Activated CD8-positive, alpha-beta memory T cell treated with anti-CD3 and anti-CD28 coated beads, Interleukin-2, amount 10 ng/mL, durations not matched to agents 7 days and 5 days (primary cell): ENCODE measurements at places on chromosomes 13 and 19. TPM values are rescaled to one million over a fixed set of nuclear protein-coding genes. Genes with fewer than 3 reads are reported as not detected.

TMC4 gene
- 0.89 TPM for total RNA-seq

GGACT gene
- total RNA-seq = 5.3 TPM

NLRP7 gene
- total RNA-seq = not detected

EBI3 gene
- total RNA-seq = 14.7 TPM

PGLYRP2 gene
- 0.09 TPM for total RNA-seq

LYPD3 gene
- total RNA-seq = 0.23 TPM

CD177 gene
- not detected for total RNA-seq

CCDC70 gene
- not detected for total RNA-seq

ZNF415 gene
- 0.61 TPM for total RNA-seq

ADGRE3 gene
- total RNA-seq = not detected

UQCRFS1 gene
- total RNA-seq = 33.6 TPM
